Substantia nigra (tissue), 51 donors: ENCODE measurements at places on chromosomes 6 and 20.

DNA sequence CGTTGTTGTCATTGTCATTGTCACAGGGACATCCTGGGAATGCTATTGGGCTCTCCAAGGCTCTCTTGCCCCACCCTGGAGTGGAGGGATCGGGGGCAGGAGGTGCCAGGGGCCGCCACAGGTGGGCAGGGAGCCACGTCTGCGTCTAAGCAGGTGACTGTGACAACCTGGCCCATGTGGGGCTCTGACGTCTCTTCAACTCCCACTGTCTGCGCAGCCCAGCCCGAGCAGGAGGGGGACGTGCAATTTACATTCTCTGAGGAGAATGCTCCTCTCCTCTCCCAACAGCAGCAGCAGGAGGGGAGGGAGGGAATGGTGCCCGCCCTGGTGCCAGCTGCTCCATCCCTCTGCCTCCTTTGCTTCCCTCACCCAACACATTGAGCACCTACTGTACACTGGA is 50.1 kb downstream of the GRM4 start:
- DNase-seq, result no peak

DNA sequence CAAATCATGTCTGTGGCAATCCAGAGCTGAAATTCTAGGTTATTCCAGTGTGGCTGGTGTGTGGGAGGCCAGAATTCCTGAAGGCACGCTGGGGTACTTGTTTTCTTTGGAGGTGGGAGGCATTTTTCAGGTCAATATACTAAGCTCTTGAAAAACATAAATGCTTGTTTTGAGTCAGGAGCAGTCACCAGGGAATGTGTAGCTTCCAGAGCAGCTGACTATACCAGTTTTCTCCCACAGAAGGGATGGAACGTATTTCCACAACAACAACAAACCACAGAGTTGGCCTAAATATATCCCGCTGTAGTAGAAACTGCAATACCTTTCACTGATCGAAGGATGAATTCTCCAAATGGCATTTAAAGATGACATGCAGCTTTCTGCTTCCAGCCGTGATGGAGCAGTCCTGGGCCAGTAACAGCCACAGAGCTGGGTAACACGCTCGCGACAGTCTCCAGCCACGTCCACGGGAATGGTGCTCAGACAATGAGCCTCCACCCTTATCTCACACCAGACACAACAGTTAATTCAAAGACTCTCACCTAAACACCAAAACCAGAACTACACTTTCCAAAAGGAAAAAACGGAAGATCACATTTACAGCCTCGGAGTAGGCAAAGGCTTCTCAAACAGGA is 23.2 kb downstream of the CHRNA4 start:
- no peak for DNase-seq

- DNase-seq, result no peak
These were observed 56.1 kb downstream of the SERAC1 start for GRCh38 chr6:158111987-158112386.

GRCh38 chr20:32287231-32287638 is 9.8 kb downstream of the KIF3B start:
- no peak for DNase-seq

GRCh38 chr20:60857708-60858107 is 394.4 kb upstream of the CDH4 start:
- DNase-seq, result no peak

- no peak for DNase-seq
These were observed 54.4 kb downstream of the DTNBP1 start for GRCh38 chr6:15608396-15608795.

DNA sequence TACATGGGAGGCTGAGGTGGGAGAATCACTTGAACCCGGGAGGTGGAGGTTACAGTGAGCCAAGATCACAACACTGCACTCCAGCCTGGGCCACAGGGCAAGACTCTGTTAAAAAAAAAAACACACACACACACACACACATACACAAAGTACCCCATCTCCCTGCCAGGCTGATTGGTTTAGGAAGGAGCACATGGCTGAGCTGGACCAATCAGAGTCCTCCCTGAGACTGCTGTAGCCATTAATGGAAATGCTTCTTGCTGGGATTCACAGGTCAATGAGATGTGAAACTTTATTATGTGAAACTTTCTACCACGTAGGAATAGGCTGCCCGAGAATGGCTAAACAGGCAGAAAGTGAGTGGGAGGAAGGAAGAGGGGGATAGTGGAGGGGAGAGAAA is 2.9 kb downstream of the TREM1 start:
- DNase-seq, result no peak

GRCh38 chr6:106315765-106316374 is 9.7 kb downstream of the ATG5 start:
- DNase-seq, result no peak

DNA sequence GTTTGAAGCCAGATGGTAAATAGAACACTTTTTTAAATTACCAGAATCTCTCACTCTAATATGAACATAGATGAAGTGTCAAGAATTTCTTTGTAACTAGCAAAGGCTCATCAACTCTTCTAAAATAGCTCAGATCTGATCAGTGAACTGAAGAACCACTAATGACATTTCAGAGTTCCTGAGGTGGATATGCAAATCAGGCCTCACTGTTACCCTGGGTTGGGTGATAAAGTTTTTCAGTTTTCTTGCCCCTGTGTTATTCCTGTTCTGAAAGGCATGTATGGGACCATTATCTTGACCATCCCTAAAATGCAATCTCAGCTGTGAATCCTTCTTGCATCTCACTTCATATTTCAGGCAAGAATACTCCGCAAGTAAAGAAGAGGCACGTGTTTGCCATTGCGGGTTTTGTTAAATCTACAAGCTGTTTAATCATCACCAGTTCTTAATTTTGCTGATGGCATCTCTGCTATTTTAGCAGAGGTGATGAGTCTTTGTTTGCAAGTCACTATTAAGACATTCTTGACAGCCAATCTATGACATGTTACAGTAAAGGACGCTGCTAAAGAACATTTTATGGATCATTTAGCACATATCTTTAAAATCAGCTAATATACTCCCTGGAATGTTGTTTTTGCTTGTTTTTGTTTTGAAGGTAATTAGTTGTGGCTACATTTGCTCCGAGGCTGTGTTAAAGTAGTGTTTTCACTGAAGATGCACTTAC is 47.9 kb downstream of the KHDC1L start:
- no peak for DNase-seq

DNA sequence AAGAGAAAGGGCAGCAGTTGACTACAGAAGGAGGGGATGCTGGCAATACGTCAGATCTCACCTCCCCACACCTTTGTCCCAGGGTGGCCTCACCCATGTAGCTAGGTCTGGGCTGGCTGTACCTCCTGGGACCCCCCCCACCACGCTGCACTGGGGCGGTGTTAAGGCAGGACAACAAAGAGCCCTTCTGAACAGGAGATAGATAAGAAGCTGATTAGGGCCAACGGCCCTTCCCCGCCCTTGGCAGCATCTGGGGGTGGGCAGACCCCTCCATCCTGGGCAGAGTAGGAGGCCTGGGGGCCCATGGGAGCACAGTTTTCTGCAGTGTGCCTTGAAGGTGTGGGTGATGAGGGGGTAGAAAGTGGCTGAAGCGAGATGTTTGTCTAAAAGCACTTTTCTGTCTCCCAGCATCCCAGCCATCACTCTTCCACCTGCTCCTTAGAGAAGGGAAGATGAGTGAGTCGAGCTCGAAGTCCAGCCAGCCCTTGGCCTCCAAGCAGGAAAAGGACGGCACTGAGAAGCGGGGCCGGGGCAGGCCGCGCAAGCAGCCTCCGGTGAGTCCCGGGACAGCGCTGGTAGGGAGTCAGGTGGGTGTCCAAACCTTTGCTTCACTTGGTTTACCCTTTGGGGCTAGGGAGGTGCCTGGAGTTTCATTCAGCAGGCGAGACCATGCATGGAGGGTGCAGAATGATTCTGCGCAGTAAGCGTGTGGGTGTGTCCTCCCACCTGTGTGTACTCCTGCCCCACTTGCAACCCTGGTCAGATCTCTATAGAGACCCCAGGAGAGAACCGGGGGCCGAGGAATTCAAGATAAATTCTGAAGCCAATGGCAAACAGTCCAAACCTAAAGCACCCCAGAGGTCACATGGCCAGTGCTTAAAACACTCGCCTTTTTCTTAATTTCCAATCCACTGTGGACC is 3.9 kb downstream of the HMGA1 start:
- DNase-seq, result no peak
